ENCODE measurements at places on chromosomes 12 and 14. TPM values are rescaled to one million over a fixed set of nuclear protein-coding genes. Genes with fewer than 3 reads are reported as not detected.

Gene SRRM4
- total RNA-seq, result not detected

Gene RHOJ
- not detected for total RNA-seq

- H3K27ac ChIP-seq, result no peak overlapping the region
- peaks cover 22% of the 10 kb centered on the region for H3K36me3 ChIP-seq
- no peaks in the 10 kb centered on the region for H3K4me1 ChIP-seq
- DNase-seq, result no peak
- no peak overlapping the region for H3K4me3 ChIP-seq
- H3K27me3 ChIP-seq, result no peaks in the 10 kb centered on the region
Observed at GRCh38 chr12:45388545-45388944, 172.7 kb downstream of the ANO6 start.

DNA sequence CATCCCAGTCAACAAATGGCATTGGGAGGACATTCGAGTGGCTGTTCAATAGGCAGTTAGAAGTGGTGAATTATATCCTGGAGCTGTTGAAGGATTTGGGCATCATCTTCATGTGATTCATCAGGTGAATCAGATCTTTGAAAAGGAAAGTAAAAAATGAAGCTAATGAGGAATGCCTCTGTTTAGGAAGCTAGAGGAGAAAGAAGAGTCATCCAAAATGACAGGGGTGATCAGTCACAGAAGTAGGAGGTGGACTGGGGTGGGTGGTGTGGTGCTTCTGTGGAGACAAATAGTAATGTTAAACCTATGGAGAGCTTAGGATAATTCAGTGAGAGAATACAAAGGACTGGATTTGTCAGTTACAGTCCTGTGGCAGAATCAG is 32.7 kb downstream of the DIP2B start:
- H3K27ac ChIP-seq, result peak overlapping the region; percentile 64
- peaks cover 33% of the 10 kb centered on the region for H3K4me1 ChIP-seq
- DNase-seq, result no peak
- peak overlapping the region; percentile 19 for H3K4me3 ChIP-seq

DNA sequence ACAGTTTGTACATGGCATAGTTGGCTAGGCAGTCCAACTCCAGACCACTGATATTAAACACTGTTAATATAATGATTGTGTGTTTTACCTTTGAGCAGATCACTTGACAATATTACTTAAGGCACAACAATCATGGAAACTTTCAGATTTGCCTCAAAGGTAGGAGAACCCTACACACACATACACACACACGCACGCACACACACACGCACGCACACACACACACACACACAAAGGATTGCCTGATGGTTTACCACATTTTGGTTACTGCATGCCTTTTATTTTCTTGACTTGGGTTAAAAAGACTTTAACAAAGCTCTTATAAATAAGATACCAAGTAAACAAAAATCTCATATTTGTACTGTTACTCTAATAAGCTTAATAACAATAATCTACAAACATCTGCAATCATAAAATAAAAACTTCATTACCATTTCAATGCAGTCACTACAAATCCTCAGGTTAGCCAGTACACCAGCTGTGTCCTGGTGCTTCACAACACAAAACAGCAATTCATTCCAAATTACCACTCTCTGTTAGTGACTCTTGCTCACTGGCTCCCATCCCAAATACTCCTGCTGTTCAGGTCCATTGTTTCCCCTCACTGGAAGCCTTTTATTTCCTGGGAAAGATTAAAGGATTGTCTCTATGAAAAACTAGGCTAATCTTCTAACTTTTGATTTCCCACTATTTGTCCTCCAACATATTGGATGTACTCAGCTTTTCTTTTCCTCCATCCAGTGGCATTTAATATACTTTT is 175.2 kb upstream of the ATP2B1 start:
- no peaks in the 10 kb centered on the region for H3K27me3 ChIP-seq
- H3K36me3 ChIP-seq, result no peaks in the 10 kb centered on the region
- H3K27ac ChIP-seq, result no peak overlapping the region
- peaks cover 33% of the 10 kb centered on the region for H3K4me1 ChIP-seq
- H3K4me3 ChIP-seq, result no peak overlapping the region

Gene PTGER2
- 0.77 TPM for total RNA-seq

DNA sequence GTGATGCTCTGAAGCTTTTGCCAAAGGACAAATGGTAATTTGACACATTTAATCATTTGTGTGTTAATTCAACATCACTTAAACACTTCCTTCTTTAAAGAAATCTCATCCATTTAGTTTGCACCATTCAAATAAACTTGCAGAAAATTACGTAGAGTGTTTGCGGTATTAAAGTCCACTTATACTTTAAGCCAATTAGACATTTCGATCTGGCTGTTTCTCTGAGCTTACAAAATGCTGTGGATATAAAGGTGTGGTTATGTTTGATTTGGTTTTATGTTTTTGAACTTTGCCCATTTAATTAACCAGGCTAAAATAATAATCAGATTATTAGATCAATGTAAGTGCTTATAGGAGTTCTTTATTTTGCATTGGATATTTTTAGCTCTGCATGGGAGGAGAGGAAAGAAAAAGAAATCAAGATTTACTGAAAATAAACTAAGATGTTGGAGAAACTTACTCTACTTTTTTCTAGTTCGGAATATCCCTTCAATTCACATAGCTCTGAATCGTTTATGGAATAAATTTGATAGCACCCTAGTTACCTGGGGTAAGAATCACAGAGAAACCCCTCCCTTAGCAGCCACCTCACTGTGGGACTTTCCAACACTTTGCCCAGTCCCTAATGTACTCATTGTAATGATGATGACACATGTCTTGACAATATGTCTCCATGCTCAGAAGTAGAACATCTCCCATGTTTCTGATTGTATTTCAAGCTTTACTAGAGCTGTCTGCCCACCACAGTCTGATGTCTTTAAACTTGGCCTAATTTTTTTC is 268.0 kb downstream of the BTG1 start:
- no peak overlapping the region for H3K27ac ChIP-seq
- H3K36me3 ChIP-seq, result no peaks in the 10 kb centered on the region
- no peak for DNase-seq
- no peak overlapping the region for H3K4me3 ChIP-seq
- H3K4me1 ChIP-seq, result no peaks in the 10 kb centered on the region

GRCh38 chr12:112341046-112341825 is 41.0 kb downstream of the HECTD4 start:
- H3K4me1 ChIP-seq, result peaks cover 21% of the 10 kb centered on the region
- no peak overlapping the region for H3K4me3 ChIP-seq
- no peak for DNase-seq
- H3K27me3 ChIP-seq, result no peaks in the 10 kb centered on the region
- H3K36me3 ChIP-seq, result 0 out of 2 replicates have a peak, but pooled peaks cover 3% of the 10 kb centered on the region

- peak; percentile 7 for DNase-seq
- no peaks in the 10 kb centered on the region for H3K27me3 ChIP-seq
- H3K4me3 ChIP-seq, result no peak overlapping the region
- no peak overlapping the region for H3K27ac ChIP-seq
- H3K4me1 ChIP-seq, result no peaks in the 10 kb centered on the region
Observed at GRCh38 chr12:111699-112493, 45.3 kb downstream of the IQSEC3 start.

Gene PLCZ1
- total RNA-seq, result not detected

DNA sequence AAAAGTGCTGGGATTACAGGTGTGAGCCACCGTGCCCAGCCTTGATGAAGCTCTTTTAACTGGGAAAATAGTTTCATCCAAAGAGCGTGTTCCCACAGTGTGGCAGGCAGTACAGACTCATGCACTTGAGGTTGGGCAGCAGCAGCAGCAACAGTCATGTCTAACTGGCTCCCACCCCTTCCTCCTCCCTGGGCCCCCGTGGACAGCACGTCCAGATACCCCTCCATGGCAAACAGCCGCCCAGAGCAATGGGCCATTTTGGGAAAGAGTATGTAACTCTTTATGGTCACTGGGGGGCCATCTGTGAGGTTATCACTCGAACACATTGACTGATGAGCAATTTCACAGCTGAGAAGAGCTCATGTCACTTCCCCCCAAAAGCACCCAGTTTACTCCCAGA is 279.1 kb upstream of the NOS1 start:
- DNase-seq, result no peak
- no peaks in the 10 kb centered on the region for H3K27me3 ChIP-seq
- no peak overlapping the region for H3K4me3 ChIP-seq
- no peaks in the 10 kb centered on the region for H3K36me3 ChIP-seq
- no peak overlapping the region for H3K27ac ChIP-seq

DNA sequence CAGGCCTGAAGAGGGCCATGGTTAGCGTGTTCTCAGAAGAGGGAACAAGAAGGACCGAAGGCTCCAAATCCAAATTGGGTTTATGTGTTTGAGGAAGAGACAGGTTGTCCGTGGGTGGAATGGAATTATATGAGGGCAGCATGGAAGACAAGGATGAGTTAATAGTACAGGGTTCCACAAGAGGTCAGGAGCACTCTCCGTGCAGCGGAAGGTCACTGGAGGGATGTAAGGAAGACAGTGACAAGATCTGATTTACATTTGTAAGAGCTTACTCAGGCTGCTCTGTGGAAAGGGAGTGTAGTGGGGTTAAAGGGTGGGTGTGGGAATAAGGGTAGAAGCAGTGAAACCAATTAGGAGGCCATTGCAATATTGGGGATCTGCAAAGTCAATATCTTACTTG is 97.0 kb downstream of the TPH2 start:
- DNase-seq, result no peak
- no peak overlapping the region for H3K4me3 ChIP-seq

GRCh38 chr14:51548187-51548586 is 103.5 kb upstream of the FRMD6 start:
- H3K27ac ChIP-seq, result no peak overlapping the region
- DNase-seq, result no peak
- no peaks in the 10 kb centered on the region for H3K27me3 ChIP-seq
- H3K36me3 ChIP-seq, result no peaks in the 10 kb centered on the region
- H3K4me1 ChIP-seq, result no peaks in the 10 kb centered on the region

DNA sequence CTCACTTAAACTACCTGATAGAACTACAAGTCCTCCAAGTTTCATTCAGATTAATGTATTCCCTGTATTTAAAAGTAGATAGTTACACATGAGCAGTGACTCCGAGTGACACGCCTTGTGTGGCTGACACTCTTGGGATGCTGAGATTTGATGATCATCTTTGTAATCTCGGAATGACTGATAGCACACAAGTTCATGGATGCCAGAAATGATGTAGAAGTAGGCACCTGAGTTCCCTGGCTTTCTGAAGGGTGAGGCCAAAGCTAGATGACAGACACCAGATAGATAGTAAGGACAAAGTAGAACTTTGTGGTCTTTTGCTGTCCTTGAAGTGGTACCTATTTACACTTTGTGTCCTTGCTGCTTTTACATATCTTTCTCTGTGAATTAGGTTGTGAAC is 491.2 kb downstream of the PCNX1 start:
- H3K27ac ChIP-seq, result peak overlapping the region; percentile 97
- DNase-seq, result peak; percentile 15
- H3K36me3 ChIP-seq, result no peaks in the 10 kb centered on the region

GRCh38 chr12:83573671-83574070 is 887.0 kb downstream of the TMTC2 start:
- no peak for DNase-seq
- no peak overlapping the region for H3K27ac ChIP-seq
- no peaks in the 10 kb centered on the region for H3K27me3 ChIP-seq
- no peaks in the 10 kb centered on the region for H3K4me1 ChIP-seq

All from GM12878 (cell line).